ENCODE measurements at places on chromosomes 6 and 20.

- no peak for DNase-seq
Measured at GRCh38 chr6:52310932-52311331, 26.4 kb upstream of the MCM3 start.

DNA sequence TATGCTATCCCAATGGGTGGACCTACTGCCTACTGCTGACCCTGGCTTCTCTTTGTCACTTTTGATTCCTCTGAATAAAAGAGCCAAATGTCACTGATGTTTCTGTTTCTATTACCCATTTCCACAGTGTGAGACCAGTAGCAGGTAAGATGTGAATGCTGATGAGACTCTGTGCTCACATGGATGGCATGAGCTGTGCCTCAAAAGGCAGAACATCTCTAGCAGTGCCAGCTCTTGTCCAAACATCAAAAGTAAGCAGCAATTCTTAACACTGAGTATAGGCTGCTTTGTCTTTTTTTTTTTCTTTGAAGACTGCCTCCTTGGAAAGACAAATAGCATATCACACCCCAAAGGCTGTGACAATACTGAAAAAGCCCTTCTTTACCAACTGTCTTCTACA is 459.2 kb upstream of the RUNX2 start:
- DNase-seq, result no peak

GRCh38 chr20:10094566-10095173 is 59.9 kb downstream of the ANKEF1 start:
- DNase-seq, result no peak

- peak; percentile 12 for DNase-seq
Measured at GRCh38 chr6:24910961-24911725, 24.6 kb downstream of the RIPOR2 start.

- peak; percentile 79 for DNase-seq
Measured at GRCh38 chr6:21885532-21886114, 292.1 kb downstream of the SOX4 start.
